ENCODE measurements at places on chromosomes 1 and 21.

DNA sequence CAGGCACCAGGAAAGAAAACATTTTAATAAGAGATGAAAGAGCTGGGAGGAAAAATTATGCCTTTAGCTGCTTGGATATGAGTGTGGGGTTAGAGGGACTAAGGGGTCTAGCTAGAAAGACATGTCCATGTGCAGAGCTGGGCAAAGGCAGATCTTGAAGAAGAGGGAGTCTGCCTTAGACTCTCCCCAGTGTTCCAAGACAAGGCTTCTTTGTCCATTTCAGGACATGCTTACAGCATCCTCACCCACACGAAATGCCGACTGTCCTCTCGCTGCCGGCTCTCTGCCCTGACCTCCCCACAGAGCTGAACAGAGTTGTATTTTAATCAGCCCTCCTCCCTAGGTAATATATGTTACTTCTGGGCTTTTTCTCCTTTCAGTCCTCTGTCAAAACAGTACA lies 100.7 kb upstream of the ATP1B1 start:
- no peak for DNase-seq

GRCh38 chr1:30285501-30285932 lies 437.9 kb downstream of the MATN1 start:
- no peak for DNase-seq

DNA sequence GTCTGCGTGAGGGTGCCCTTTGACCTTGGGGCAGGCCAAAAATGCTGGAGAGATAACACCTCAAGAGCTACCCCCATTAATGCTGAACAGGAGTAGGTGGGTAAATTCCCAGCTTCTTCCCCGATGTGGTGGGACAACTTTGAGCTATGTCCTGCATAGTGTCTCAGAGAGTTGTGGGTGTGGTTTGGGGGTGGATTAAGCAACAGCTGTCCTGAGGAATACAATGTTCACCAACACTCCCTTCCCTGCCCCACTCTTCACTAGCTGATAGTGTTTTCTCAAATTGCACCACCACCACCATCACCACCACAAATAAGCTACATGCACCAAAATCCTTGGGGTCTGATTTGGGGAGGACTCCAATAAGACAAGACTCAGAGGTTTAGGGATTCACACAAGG lies 258.4 kb downstream of the HLX start:
- no peak for DNase-seq

GRCh38 chr1:156346636-156347035 lies 8.3 kb downstream of the TSACC start:
- DNase-seq = no peak

DNA sequence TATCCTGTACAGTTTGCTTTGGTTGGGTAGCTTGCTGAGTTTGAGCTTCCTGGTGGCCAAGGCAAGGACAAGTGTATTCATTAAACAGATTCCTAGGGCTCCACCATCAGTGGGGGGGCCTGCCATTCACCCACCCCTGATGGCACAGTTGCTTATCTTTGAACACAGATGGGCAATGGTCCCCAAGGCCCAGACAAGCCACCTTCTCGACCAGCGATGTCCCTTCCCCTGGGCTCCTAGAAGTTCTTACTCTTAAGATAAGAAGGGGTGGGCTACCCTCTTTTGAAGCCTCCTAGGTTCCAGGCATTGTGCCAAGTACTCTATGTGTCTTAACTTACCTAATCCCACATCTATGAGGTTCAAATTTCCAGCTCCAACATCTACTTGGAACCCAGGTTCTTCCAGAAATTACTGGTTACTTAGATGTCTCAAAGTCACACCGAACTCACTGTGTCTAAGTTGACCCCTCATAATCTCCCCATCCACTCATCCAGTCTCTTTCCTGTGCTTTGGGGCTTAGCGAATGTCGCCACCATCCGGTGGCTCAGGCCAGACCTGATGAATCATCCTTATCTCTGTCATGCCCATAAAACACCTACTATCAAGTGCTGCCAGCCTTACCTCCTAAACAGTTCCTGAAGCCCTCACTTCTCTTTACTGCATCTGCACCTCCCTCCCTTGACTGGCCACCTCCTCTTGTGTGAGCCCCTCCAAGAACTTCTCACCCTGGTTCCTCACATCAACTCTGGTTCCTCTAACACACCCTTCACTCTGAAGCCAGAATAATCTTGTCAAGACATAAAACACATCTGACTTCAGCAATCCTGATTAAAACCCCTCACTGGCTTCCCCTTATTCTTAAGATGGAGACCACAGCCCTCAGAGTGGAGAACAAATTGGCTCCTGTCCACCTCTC lies 50.1 kb downstream of the KLHDC7A start:
- no peak for DNase-seq

DNA sequence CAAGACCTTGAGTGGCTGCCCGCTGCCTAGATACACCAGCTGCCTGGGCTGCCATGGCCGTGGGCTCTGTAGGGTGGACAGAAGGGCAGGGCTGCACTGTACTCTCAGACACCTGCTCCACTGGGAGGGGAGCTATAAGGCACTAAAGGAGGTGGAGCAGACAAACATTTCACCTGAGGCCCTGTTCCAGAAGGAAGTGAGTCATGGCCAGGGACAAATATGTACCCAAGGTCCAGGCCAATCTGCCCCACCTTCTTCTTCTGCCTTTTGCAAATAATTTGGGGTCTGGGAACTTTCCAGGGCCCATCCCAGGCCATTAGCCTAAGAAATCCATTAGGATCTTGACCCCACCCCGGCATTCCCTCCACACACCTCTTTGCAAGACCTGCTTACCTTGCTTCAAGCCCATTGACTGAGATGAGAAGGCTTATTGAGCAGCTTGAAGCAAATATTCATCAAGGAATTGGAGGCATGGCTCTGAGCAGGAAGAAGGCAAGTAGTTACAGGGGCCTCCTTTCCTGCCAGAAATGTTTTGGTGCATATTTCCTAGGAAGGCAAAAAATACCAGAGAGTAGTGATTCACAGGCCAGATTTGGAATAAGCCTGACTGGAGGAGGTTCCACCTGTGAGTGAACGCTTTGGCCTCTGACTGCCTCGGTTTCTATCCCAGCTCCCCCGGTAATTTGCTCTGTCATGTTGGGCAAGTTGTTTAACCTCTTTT lies at the start of gene CAPN8:
Gene CAPN8, minus strand, starts transcription at position 110 of the 721 bp plus-strand sequence. Its CDS starts 55 bp downstream, at position 55.
- DNase-seq = no peak

DNA sequence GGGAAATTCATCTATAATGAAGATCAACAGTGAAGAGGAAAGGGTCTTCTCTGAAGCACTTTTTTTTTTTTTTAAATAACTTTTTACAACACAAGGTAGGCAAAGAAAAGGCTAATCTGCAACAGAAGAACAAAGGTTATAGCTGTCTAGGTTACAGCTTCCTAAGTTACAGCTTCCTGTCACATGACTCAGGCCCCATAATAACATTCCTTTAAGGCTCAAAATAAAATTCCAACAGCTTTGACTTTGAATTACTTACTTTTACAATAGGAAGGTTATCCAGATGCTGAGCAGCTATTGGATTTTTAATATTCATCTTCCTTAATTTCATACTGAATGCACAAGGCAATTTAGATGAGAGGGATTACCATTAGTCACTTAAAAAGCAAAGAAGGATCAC lies 40.4 kb upstream of the TMEM61 start:
- no peak for DNase-seq

GRCh38 chr21:44438531-44439210 lies 16.6 kb upstream of the LRRC3 start:
- no peak for DNase-seq

DNA sequence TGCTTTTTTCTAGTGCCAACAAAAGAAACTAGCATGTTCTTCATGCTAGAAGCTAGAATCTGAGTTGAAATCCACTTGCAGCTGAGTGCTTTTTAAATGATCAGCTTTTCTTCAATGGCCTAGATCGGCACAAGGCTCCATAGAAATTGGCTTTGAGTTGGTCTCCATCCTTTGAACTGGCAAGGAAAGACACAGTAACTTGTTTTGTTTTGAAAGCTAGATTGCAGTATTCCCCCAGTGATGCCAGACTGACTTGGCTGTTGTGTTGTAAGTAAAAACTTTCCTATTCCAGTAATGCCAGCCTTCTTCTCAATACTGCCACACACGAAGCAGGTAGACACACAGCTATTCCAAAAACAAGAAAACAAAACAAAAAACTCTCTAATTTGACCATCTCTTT lies 139.1 kb downstream of the FMN2 start:
- no peak for DNase-seq

- no peak for DNase-seq
Observed at GRCh38 chr1:209427277-209427676, 156.2 kb upstream of the CAMK1G start.

GRCh38 chr21:26177746-26178426 lies 7.3 kb upstream of the APP start:
- DNase-seq = no peak

DNA sequence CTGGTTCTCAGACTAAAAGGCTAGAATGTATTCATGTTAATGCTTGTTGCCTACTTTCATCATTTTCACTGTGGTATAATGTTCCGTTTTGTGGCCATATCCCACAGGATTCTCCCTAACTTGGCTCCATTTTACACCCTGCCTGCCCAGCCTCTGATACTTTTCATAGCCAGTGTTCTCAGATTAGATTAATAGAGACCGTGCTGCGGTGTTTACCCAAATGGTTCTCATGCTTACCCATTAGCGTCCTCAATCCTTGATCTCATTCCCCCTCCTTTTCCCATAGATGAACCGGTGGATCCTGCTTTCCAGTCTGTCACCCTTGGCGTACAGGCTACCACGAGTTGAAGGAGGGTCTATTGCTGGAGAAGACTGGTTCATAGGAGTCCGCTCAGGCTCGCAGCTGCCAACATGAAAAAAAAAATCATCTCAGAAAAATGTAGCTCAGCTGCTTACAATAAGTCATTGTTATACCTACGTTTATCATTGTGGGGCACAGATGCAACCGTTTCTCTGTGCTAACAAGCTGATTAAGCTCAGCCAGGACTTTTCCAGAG lies 78.7 kb downstream of the SETD4 start:
- DNase-seq = no peak

- DNase-seq = no peak
Observed at GRCh38 chr1:24465099-24465498, 37.5 kb upstream of the RCAN3 start.

DNA sequence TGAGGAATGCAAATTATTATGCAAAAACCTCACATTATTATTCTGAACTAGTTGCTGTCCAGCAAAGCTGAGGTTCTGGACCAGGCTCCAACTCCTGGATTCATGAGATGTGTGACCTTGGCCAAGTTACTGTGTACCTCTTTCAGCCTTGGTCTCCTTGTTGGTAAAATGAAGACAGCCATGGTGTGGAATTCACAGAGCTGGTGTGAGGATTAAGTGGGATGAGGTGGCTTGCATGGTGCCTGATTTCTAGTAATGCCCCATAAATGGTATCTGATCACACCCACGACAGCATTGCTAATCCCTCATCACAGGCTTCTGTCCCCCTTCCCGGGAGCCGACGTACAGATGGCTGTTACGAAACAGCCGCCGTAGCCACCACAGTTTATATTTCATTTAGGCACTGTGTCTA lies 59.6 kb downstream of the PGBD5 start:
- no peak for DNase-seq

- DNase-seq = no peak
Observed at GRCh38 chr1:168755800-168756418, 26.9 kb upstream of the DPT start.

DNA sequence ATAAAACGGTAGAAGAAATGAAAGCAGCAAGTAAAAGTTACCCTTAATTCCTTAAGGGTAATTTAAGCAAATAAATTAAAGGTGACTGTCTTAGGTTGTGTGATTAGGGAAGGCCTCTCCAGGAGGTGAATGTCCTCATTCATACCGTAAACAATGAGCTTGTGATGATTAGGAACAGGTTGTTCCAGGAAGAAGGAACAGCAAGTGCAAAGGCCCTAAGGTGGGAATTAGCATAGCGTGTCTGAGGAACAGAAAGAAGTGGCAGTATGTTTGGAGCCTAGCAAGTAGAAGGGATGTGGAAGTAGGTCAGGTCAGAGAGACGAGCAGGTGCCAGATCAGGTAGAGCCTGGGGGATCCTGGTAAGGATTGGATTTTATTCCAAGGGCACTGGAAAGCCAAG lies 5.6 kb downstream of the AK4 start:
- no peak for DNase-seq

DNA sequence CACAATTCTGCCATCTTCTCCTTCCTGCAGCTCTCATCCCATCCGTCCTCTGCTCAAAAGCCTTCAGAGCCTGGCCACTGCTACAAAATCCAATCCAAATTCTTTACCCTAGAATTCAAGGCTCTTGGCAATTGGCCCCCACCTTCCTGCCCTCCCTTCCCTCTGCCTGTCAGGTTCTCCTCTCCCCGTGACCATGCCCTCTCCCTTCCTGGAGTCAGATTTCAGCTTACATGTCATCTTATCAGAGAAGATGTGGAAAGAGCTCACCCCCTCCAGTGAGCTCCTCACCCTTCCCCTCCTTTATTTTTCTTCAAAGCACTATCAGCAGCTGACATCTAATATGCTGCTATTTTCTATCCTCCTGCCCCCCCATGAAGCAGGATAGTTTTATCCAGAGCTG lies 86.9 kb downstream of the GRIK3 start:
- no peak for DNase-seq

- no peak for DNase-seq
Observed at GRCh38 chr1:185068341-185068740, 23.0 kb downstream of the RNF2 start.

DNA sequence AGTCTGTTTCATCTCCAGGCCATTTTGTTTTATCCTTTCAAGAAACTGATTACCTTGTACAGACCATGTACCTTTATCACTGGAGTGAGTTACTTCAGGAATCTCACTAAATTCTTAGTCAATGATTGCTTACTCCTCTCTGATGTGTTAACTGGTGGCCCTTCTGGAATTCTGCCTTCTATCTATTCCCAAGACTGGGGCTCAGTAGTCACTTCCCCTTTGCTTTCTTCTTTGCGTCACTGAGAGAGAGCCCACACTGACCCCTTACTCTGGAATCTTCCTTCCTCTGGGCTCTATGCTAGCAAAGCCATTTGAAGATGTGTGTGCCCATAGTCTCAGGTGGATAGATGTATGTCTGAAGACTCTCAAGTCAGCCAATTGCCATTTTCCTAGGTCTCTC lies 34.6 kb downstream of the XCL2 start:
- no peak for DNase-seq

GRCh38 chr1:100643471-100644196 lies 75.9 kb upstream of the VCAM1 start:
- no peak for DNase-seq
